ENCODE measurements at places on chromosomes 12 and 14. TPM values are rescaled to one million over a fixed set of nuclear protein-coding genes. Genes with fewer than 3 reads are reported as not detected.

RPS29 gene
- 19,695 TPM for total RNA-seq

B3GNT4 gene
- 0.23 TPM for total RNA-seq

TCL1B gene
- not detected for total RNA-seq

MGAT4C gene
- total RNA-seq, result not detected

TRIM9 gene
- total RNA-seq, result 0.30 TPM
